ENCODE measurements at places on chromosomes 1 and 21.

DNA sequence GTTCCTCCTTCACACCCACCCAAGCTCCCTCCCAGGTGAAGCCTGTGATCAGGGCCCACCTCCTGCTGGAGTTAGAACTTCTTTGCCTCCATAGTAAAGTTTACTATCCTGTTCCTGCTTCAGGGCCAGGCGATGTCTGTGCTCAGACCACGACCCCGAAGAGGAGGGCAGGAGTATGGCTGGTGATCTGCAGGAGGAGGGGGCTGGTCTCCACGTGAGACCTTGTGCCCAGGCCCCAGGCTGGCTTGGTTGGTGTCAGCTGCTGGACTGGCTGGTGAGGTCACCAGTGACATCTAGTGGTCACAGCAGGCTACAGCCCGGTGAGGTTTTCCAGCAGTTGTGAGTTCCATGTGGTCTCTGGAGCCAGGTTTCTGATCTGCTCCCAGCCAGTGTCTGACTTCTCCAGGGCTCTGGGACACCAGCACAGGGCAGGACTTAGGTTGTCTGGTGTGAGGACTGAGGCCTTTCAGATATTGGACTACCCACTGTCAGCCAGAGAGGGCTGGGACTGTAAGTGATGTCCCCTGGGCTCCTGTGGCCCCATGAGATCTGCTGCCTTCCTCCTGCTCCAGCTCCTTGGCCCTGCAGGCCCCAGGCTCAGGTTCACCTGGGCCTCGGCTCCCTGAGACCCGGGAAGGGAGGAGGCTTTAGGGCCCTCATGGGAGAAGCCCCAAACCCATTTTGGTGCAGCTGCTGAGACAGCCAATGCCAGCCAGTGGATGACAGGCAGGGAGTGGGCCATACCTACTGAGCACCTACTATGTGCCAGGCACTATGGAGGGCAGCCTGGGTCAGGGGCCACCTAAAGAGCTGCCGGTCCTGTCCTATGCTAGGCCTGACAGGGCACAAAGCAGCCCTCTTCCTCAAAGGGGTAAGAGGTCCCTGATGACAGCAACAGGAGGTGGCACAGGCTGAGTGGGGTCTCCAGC is 6.0 kb upstream of the UBL4B start:
- peak; percentile 87 for DNase-seq

DNA sequence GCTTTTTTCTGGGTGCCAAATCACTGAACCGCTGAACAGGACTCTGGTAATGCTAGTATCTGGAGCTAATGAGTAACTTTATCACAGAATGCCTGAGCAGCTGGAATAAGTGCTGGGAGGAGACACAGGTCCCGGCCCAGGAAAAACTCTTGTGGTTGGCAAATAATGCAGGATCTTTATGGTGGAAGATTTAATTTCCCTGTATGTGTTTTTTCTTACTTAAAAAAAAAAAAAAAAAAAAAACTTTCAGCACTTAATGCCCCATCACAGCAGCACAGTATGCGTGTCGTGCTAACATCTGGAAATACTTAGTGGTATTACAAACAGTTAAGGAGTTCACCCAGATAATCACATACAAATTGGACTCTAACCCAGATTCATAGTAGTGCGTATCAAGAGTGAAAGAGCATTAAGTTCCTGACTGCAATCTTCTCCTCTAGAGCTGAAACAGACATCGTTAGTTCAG is 220.7 kb downstream of the TOMM20 start:
- DNase-seq: no peak

DNA sequence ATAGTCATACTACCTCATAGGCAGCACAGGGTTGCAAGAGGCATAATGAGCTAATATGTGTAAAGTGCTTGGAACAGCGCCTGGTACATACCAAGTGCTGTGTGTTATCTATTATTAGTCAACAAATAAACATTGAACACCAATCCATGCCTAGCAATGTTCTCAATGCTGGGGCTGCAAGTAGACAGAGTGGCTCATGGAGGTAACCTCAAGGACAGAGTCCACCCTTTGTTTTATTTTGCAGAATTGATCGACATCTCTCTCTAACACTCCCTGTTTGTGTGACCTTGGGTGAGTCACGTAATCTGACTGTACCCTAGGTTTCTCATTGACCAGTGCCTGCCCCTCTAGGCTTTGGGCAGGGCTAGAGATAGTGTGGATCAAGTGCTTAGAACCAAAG is 164.0 kb upstream of the KLHDC7A start:
- no peak for DNase-seq

DNA sequence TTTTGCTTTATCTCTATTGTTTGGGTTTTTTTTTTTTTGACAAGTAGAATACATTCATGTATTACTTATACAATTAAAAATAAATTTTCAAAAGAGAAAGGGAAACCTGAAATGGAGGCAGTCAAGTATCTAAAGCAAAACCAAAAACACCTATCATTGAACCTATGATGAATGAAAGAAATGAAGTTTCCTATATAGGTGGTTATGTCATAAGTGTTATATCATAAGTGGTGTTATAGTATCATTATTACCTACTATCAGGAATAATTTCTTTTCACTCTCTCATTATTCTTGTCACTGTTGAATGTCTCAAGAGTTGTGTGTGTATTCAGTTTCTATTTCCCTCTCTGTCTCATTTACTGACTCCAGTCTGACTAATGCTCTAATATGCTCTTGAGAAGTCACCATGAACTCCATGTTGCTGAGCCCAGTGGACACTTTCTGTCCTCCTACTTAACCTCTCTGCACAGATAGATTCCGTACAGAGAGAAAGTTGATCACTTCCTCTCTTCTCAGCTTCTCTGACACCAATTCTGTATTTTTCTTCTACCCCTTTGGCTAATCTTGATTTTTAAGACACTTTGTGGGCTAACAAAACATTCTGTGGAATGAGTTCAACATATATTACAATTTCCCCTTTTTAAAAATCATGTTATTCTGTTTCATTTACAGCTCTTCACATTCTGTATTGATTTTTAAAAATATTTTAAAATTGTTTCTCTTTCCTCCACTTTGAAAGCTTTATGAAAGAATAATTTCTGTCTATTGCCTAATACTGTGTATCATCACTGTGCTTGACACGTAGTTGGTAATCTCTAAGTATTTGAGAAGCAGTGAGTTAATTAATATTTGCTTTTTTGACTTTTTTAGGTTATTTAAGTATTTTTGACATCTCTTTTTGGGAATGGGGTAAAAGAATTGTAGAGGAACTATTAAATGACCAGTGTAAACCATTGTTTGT is 50.1 kb downstream of the RASAL2 start:
- no peak for DNase-seq

DNA sequence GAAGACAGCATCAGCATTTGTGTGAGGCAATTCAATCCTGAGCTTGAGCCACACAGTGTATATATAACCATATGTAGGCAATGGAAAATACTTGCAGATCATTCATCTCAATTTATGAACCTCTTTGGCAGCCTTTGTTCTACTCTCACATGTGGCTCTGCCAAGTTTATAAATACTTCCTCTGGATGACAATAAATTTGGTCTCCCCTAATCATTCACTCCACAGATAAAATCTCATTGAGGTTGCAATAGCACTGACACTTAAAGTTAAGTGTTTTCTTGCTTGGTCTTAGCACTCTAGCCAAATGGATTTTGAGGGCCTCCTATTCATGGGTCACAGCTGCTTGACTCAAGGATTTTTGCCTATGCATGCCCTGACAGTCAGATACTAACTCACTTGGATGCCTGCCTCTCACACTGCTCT is 136.6 kb upstream of the VANGL1 start:
- DNase-seq: no peak

DNA sequence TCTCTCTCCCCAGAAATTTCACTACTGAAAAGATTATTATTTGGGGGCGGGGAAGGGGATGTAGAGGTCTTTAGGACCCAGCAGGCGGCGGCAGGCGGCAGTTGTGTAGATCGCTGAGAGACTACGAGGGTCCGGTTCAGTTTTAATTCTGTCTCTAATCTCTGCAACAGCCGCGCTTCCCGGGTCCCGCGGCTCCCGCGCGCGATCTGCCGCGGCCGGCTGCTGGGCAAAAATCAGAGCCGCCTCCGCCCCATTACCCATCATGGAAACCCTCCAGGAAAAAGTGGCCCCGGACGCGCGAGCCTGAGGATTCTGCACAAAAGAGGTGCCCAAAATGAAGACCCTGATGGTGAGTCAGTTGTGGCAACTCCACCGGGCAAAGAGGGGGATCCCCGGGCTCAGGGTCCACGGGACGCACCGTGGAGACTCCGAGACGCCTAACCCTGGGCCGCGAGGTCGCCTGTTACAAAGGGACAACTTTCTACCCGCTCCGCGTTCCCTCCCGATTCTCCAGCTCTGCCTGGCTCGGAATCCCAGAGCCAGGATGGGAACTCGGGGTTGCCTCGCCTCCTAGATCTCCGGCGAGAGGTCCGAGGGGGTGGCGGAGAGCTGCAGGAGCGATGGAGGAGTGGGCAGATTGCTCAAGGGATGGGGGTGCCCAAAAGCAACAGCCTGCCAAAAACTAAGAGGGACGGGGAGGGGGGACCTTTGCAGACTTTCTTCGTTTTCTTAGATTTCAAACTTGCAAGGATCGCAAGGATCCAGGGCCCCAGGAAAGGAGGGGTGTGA is at the start of gene ST6GALNAC5:
TSS of gene ST6GALNAC5 (plus strand) at position 139 of the 789 bp plus-strand sequence.
- peak; percentile 76 for DNase-seq

DNA sequence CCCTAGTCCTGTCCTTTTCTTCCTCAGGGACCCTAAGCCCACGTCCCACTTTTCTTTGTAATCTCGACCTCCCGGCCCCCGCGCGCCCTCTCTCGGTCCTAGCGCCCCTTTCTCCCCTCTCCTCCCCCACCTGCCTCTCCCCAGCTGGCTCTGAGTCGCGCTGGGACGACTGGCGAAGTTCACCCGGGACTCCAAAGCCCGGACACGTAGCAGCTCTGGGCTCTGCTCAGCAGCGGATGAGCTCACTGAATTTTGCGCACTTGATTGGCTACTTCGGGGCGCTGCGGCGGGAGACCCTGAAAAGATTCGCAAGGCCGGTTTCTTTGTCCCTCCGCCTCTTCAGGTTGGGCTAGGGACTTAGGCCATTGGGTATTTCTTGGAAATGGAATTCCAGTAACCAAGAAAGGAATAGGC is 16.3 kb upstream of the ACKR1 start:
- DNase-seq: peak; percentile 98

DNA sequence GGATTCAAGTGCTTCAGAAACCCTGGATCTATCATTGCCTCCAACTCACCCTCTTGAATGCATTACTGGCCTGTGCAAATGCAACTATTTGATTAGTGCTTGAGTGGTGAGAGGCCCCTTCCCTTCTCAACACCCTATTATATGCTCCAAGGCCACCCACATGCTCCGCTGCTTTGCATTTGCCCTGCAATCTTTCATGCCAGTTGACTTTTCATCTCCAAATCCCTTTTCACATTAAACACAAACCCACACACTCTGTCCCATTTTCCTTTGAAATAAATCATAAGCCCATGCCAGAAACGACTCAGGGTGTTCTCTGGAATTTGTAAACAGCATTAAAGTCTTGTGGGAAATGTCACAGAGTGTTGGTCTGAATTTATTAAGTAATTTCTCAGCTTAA is 78.9 kb upstream of the CTTNBP2NL start:
- no peak for DNase-seq

DNA sequence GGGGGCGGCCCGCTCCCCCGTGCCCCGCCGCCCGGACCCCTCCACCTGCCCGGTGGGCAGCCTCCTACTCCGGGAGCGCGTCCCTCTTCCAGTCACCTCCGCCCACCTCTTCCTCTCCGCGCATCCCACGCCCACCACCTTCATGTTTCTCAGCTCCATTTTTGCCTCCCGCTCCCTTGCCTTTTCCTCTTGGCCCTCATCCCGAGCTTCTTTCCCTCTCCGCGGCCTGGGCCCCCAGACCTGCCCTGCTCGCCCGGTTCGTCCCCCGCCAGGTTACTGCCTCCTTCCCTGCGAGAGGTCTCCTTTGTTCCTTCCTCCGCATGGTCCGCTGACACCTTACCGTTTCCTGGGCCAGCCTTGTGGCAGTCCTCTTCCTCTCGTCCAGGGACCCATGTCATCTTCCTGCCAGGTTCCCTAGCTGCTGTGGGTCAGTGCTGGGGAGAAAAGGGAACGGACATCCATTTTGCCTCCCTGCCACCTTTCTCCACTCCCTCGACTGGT is 563 bp downstream of the QSOX1 start:
- peak; percentile 44 for DNase-seq

All from mesendoderm (in vitro differentiated cells).